ENCODE measurements at places on chromosomes 3 and 15. TPM values are rescaled to one million over a fixed set of nuclear protein-coding genes. Genes with fewer than 3 reads are reported as not detected.

GRCh38 chr15:28967066-28967465 is 81.3 kb downstream of the APBA2 start:
- DNase-seq = no peak

GRCh38 chr3:69505770-69506407 is 120.0 kb upstream of the FRMD4B start:
- no peak for DNase-seq

DNA sequence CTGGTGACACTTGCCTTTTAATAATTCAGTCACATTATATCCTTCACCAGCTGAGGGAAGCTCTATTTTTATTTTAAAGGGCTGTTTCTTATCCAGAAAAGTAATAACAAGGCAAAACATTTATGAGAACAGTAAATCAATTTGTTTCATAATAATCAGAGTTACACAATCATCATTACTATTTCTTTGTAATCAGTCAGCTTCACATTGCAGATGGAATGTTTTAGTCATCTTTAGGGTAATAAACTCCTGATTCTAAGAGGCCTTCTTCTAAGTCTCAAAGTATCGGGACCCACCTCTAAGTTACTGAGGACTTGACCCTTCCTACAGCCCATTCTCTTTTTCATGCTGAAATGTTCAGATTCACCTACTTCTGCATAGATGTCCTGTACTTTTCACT is 298.3 kb upstream of the TGFBR2 start:
- no peak for DNase-seq

DNA sequence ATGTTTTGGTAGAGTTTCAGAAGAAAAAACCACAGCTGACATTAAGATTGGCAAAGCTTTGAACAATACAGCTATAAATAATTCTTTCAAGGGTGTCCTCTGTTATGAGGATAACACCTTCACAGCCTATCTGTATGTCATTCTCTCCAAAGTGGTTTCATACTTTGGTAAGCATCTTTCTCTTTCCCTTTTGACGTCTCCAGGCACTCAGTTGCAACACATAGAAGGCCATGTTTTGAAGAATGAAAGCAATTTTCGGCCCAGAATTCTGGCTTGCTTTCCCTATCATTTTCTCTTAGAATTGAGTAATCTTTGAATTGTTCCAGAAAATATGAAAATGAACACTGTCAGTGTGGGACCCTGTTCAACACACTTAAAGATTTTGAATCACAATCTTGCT is 200.0 kb upstream of the CBLB start:
- DNase-seq = no peak

GRCh38 chr3:158084651-158085050 is 21.6 kb downstream of the SHOX2 start:
- no peak for DNase-seq

DNA sequence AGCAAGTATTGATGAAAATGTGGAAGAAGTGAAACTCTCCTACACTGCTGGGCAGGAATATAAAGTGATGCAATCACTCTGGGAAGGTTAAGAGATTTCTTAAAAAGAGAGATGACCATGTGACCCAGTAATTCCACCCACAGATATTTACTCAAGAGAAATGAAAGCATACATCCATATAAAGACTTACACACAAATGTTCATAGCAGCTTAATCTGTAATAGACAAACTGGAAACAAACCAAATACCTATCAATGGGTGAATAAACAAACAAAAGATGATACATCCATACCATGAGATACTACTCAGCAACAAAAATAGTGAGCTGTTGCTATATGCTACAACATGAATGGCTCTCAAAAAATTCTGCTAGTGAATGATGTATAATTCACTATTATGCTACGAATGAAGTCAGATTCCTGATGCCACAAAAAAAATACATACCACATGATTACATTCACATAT is 463.3 kb downstream of the MAGI1 start:
- DNase-seq = peak; percentile 8

DPPA2 gene
- not detected for total RNA-seq

CYP1A2 gene
- not detected for total RNA-seq

Data from NCI-H460 (cell line).